ENCODE measurements at places on chromosomes 16 and 17.
A peak's percentile ranks its signal among the peaks of the same experiment; 100 is the strongest.

DNA sequence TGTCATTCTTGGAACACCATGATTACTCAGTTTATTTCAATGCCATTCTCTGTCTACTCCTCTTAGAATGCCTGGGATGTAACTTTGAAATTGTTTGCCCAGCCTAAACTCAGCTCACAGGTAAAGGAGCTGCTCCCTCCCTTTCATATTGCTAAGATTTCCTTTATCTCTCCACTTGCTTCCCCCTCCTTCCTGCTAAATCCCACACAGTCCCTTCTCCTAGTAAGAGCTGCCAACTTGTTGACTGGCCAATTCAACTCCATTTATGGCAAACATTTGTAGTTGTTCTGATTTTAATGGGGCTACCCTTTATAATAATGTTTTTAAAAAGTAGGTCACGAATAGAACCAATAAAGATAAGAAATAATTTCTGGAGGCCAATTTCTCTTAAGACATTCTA lies 146.1 kb downstream of the SKAP1 start:
- no peak for DNase-seq

DNA sequence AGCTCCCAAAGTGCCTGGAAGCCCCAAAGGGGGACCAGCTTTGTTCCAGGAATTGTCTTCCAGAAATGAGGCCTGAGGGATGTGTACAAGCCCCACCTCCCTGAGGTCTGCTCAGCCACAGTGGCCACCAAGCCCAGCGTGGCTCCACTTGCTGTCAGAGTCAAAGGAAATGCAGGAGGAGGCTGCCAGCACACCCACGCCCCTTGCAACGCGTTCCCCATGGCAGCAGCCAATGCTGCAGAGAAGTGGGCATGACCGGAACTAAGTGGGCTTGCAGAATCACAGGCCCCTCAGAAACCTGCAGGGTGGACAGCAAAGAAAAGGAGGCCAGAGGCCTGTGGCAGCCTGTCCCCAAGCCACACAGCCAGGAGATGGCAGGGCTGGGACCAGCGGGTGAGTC lies 320.8 kb downstream of the FOXL1 start:
- DNase-seq = no peak

- DNase-seq = no peak
Observed at GRCh38 chr17:57739402-57740234, 5.5 kb downstream of the CCDC182 start.

DNA sequence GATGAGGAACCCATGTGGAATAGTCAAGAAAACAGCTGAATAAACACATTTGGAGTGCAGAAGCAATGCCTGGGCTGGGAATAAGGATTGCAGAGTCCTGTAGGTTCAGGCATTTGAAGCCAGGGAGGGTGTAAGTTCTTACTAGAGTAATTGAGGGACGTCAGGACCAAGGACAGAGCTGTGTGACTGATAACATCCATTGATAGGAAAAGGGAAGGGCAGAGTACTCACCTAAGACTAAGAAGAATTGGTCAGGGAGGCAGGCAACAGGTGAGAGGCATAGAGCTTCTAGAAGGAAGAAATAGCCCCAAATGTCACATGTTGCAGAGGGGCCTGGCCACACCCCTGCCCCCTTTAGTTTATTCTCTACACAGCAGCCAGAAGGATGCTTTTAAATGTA lies 79.8 kb upstream of the TMEM132E start:
- DNase-seq = no peak

- DNase-seq = no peak
Observed at GRCh38 chr16:48394355-48394703, 9.1 kb upstream of the SIAH1 start.

- no peak for DNase-seq
Observed at GRCh38 chr17:39208893-39209292, 8.8 kb downstream of the RPL19 start.

- no peak for DNase-seq
Observed at GRCh38 chr16:80717611-80718010, 86.8 kb downstream of the CDYL2 start.

DNA sequence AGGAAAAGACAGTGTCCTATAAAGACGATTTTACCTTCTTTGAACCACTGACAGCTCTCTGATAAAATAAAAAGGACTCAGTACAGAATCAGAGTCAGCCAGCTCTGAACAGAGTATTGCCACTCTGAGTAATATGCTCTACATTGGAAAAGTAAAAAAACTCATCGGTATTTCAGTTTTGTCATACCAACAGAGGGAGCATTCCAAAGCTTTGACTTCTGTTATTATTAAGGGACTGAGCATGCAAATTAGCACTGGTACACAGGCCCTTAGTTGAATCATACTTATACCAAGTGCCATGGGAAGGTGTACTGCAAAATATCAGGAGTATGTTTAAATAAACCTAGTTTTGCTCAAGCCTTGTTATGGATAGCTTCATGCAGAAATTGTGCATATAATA lies 509.0 kb upstream of the KIF2B start:
- DNase-seq = no peak

GRCh38 chr16:11667824-11668622 lies at the start of gene SNN:
Gene SNN, plus strand, starts transcription at chr16:11668455. Its CDS starts 7,605 bp downstream, at chr16:11676060.
- DNase-seq = peak; percentile 72

DNA sequence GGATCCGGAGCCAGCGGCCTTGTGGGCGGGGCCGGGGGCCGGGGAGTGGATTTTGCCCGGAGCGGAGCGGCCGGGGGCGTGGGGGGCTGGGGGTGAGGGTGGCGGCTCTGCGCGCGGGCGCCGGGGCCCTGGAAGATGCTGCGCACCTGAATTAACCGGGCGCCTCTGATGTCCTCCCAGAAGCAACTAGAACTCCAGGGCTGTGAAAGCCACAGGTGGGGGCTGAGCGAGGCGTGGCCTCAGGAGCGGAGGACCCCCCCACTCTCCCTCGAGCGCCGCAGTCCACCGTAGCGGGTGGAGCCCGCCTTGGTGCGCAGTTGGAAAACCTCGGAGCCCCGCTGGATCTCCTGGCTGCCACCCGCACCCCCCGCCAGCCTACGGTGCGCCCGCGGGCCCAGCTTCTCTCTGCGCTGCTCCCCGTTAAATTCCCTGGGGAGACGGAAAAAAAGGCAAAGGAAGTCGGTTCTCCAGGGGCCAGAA lies 549 bp downstream of the SLC26A11 start:
- no peak for DNase-seq

GRCh38 chr17:44312396-44313104 lies 4.1 kb downstream of the RUNDC3A start:
- no peak for DNase-seq

Measured in activated T-helper 1 cell treated with anti-CD3 and anti-CD28 coated beads, Interleukin-2, amount 50 U/mL, for 16 hours (primary cell).